ENCODE measurements at places on chromosomes 4 and X.
A peak's percentile ranks its signal among the peaks of the same experiment; 100 is the strongest.

GRCh38 chrX:131955099-131955777 lies 67.9 kb upstream of the STK26 start:
- DNase-seq: no peak

DNA sequence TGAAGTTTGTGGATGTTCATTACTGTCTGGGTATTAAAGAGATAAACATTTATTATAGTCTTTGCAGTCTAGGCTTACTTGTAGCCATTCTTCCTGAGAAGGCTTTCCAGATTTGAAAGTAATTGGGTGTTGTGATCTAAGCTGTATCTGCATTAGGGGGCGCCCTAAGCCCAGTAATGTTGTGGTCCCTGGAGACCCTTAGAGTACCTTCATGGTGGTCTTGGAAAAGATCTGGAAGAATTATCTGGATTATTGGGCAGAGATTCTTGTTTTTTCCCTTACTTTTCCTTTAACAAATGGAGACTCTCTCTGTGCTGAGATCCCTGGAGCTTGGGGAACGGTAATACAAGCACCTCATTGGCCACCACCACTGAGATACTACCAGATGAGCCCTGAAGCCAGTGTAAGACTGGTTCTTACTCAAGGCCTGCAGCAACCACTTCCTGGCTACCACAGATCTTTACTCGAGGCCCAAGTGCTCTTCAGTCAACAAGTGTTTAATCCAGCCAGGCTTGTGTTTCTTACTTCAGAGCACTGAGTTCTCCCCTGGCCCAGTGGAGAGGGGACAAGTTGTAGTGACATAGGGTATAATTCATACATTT lies 63.1 kb downstream of the RTL3 start:
- no peak for DNase-seq

DNA sequence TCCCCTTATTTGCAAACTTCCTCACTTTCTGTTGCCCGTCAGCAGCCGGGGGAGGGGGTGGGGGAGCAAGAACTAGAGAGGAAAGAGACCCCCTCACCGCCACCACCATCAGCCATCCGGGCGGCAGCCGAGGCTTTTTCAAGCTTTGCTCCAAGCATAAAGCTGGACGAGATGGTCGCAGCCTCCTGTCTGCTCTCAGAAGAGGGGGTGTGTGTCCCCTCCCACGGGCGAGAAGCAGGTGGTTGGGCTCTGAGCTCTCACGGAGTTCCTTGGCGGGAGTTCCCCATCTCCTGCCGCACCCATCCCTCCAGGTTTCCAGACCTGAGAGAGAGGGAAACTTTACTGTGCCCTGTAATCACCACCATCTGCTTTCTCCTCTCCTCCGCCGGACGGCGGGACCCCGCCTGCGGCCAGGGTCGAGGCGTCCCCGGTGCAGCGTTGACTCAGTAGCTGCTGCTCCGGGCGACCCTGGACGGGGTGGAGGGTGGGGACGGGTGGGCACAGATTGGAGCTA lies 4.7 kb upstream of the ARX start:
- no peak for DNase-seq

- DNase-seq: no peak
Measured at GRCh38 chrX:7617994-7618393, 225.0 kb upstream of the VCX start.

GRCh38 chrX:28312965-28313364 lies 274.3 kb upstream of the IL1RAPL1 start:
- DNase-seq: no peak

- no peak for DNase-seq
Measured at GRCh38 chrX:126489116-126489695, 63.4 kb downstream of the DCAF12L1 start.

- no peak for DNase-seq
Measured at GRCh38 chr4:101037938-101038413, 309.4 kb downstream of the PPP3CA start.

- no peak for DNase-seq
Measured at GRCh38 chrX:149267878-149268813, 237.0 kb downstream of the IDS start.

DNA sequence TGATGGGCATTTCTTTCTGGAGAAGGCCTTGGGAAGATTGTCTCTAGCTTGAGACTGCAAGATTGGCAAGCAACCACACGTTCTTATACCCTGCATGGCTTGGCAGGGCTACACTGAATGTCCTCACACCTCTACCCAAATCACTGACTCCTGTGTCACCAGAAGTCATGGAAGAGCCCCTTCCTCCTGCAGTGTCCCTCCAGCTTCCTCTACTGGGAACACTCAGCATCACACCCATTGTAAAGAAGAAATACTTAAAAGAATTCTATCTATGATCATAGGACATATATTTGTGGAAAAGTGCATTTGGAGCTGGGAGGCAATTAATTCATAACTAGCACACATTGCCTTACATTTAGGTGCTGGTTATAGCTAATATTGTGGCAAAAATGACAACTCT lies 113.1 kb downstream of the CCSER1 start:
- DNase-seq: no peak

DNA sequence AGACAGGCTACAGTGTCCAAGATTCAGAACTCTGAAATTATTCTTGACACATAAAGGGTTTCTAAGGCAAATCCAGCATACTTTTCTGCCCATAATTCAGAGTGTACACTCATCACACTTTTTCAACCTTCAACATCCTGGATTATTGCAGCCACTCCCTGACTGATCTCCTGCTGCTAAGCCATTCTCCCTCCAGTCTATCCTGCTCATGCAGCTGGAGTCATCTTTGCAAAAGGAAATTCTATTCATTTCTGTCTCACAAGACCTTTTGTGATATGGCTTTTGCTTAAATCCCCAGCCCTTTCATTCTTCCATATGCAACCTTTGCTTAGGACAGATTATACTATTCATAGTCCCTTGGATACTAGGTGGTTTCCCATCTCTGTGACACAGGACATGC lies 236.1 kb upstream of the LDB2 start:
- DNase-seq: no peak

- no peak for DNase-seq
Measured at GRCh38 chr4:52358366-52358765, 300.7 kb downstream of the USP46 start.

- peak; percentile 39 for DNase-seq
Measured at GRCh38 chr4:55345980-55346850, at the start of gene SRD5A3. TSS of gene SRD5A3 (plus strand) at chr4:55346242. CDS start at chr4:55346337, 95 bp downstream.

- DNase-seq: no peak
Measured at GRCh38 chr4:83758285-83758684, 222.4 kb downstream of the GPAT3 start.

DNA sequence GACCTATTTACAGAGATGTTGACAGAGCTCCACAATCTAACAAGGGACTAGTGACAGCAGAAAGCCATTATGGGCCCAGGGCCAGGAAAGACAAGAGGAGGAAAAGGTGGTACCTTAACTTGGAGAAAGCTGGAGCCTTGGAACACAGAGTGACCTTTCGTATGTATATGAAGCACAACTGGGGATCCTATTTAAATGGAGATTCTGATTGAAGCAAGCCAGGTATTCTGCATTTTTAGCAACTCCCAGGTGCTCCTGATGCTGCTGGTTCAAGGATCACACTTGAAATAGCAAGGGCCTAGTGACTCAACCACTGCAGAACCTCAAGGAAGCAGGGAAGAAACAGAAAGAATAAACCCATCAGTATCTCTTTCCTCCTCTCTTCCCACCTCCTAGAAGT lies 99.4 kb downstream of the TMEM47 start:
- DNase-seq: no peak

- no peak for DNase-seq
Measured at GRCh38 chr4:113987382-113987941, 8.0 kb upstream of the ARSJ start.

DNA sequence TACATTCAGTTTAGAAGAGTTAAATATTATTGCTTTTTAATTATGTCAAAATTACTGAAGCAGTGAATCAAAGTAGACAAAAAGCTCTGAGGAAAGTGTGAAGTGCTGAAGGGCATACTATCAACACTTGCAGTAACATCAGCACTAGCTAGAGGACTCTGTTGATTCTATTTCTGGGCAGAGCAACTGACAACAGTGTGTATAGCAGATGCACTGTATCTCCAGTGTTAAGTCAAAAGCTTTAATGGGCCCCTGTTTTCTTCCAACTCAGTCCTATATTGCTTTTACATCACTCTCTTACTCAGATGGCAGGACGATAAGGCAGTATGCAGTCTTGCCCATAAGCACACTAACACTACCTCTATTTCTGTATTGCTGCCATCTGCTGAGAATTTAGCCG lies 435.2 kb upstream of the AMOT start:
- no peak for DNase-seq

DNA sequence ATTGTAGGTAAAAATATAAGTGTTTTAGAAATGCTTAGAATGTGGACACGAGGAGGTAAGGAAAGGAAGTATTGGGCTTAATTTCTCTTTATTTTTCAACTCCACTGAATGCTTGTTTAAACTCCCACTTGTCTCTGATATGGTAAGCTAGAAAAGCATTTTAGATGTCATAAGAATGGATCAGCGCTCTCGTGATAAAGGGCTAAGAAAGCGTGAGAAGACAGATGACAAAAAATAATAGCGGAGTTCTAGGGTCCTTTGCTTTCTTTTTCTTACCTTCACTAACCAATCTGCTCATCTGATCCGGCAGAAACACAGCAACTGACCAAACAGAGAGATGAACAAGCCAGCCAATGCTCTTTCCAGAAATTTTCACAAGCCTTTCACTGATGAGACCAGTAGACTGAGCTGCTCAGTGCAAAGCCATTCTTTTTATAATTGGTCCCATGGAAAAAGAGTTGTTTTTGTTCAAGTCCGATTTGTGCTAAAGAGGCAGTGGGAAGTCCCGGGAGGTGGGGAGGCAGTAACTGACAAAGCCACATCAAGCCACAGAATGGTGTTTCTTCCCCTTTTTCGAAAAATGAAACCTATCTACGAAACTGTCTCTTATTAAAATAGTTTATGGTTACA lies at the start of gene TASL:
TASL (minus strand) TSS at position 405 of the 630 bp plus-strand sequence. CDS start 17,411 bp downstream, outside the sequence.
- DNase-seq: no peak

DNA sequence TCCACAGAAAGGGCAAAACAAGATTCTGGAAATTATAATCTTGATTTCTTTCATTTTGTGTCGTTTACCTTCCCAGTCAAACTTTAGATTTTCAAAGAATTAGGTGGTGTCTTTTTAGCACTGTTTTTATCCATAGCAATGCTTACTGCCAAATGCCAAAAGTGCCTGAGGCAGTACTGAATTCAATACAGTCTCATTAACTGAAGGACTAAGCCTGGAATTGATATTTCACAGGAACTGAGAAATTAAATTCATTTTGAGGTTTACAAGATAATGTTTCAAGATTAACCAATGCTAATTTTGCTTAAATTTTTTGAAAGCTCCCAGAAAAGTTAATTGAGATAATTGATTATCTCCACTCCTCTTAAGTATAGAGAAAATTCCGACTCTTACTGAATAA lies 68.8 kb upstream of the ARHGAP24 start:
- DNase-seq: no peak

Data from NCI-H446 treated with DMSO at 0.1 percent for 48 hours (cell line).